ENCODE measurements at places on chromosomes 5 and 9. TPM values are rescaled to one million over a fixed set of nuclear protein-coding genes. Genes with fewer than 3 reads are reported as not detected.

RBM27 gene
- total RNA-seq = 11.9 TPM

FAM81B gene
- not detected for total RNA-seq

PCAT7 gene
- total RNA-seq = not detected

NEUROG1 gene
- total RNA-seq = not detected

MAMDC2 gene
- total RNA-seq = 2.2 TPM

ARHGEF37 gene
- 0.34 TPM for total RNA-seq

Data from bronchus fibroblast of lung (primary cell).